ENCODE measurements at places on chromosomes 13 and 19.

DNA sequence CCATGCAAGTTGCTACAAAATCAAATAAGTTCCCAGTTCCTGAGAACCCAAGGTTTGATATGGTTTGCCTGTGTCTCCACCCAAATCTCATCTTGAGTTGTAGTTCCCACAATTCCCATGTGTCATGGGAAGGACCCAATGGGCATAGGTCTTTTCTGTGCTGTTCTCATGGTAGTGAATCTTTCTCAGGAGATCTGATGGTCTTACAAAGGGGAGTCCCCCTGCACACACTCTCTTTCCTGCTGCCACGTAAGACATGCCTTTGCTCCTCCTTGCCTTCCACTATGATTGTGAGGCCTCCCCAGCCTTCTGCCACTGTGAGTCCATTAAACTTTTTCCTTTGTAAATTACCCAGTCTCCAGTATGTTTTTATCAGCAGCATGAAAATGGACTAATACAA, 28.5 kb upstream of the TSHZ3 start:
- DNase-seq, result no peak

DNA sequence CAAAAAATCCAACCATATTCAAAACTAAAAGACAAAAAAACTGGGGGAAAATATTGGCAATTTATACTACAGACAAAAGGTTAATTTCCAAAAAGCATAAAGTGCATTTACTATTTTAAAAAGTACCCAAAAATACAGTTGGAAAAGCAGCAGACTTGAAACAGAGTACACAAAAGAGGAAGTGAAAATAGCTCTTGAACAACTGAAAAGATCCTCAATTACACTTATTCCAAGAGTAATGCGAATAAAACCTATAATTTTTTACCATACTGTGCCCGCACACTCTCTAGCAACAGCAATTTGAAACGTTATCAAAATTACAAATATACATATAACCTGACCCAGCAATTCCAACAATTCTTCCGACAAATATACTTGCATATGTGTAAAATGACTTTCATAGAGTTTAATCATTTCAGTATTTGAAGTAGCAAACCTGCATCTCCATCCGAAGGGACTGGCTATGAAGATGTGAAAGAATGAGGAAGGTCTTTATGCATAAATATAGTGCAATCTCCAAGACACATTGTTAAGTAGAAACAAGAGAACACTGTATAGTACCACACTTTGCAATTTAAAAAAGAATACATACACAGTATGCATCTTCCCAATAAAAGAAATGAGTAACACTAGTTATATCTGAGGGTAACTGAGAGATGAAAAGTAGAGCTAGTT, 25.4 kb downstream of the ALG5 start:
- DNase-seq, result no peak

DNA sequence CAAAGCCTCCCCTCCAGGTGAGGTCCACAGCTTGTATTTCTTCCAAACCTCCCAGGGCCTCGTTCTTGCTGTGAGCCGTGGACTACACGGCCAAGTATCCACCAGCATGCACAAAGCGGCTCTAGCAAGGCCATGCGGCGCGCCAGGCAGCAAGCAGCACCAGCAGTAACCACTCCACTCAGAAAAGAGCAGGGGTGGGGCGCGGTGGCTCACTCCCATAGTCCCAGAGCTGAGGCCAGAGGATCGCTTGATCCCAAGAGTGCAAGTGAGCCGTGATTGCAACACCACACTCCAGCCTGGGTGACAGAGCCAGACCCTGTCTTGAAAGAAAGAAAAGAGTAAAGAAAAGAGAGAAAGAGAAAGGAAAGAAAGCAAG, 4.7 kb downstream of the CCDC8 start:
- DNase-seq, result no peak

DNA sequence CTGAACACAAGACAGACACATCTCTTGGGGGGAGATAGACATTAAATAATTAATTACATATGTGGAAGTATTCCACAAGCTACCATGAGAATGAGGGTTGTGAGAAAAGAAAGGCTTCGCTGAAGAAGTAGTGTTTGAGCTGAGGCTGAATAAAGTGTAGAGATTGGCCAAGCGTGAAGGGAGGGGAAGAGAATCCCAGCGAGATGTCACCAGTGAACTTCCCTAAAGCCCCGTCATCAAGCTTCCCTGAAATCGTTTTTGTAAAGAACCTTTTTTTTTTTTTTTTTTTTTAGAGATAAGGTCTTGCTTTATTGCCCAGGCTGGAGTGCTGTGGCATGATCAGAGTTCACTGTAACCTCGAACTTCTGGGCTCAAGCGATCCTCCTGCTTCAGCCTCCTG, 235.2 kb downstream of the KCNRG start:
- no peak for DNase-seq

DNA sequence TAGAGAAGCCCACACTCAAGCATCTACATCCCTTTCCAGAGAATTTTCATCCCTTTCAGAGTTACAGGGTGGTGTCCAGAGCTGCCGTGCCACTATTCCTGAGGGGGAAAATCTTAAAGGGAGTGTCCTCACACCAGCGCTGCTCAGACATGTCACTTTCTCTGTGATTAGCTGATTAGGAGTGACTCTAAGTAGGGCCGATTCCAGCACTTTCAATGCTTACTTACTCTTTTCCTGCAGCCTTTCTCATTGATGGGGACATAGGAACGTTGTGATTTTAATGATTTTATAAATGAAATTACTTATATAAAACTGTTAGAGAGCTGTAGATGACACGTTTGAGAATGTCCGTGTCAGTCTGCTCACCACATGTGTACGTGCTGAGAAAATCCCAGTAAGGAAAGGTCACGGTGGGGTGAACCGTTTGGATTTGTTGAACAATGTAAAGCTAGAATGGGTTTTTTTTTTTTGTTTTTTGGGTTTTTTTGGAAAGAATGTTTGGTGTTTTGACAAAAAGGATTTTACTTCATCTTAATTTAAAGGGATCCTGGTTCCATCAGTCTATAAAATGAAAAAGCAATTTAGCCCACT, 56.6 kb upstream of the SPATA13 start:
- no peak for DNase-seq

DNA sequence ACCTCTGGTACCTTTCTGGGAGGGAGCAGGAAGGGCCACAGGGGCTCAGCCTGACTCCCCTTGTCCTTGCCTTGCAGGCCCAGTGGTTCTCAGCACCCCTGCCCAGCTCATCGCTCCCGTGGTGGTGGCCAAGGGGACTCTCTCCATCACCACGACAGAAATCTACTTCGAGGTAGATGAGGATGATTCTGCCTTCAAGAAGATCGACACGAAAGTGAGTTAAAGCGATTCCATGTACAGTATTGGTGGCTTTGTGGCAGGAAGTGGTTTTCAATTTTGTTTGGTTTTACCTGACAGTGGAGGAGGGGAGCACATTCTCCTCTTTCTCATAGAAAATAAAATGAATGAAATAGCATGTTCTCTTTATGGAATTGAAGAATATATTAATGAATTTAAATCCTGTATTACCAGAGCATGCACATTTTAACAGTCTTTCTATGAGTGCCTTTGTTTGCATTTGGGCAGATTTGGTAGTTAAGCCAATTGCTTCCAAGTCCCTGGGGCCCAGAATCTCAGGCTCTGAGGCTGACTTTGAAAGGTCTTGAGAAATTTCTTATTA, 4.1 kb downstream of the MAB21L1 start:
- peak; percentile 6 for DNase-seq
